ENCODE measurements at places on chromosomes 5 and 9. TPM values are rescaled to one million over a fixed set of nuclear protein-coding genes. Genes with fewer than 3 reads are reported as not detected.
A peak's percentile ranks its signal among the peaks of the same experiment; 100 is the strongest.

The MEIKIN gene
- total RNA-seq, result not detected

The JADE2 gene
- 41.2 TPM for total RNA-seq

The ENC1 gene
- 392 TPM for total RNA-seq

The RETREG1 gene
- total RNA-seq, result 49.7 TPM

The SOX30 gene
- total RNA-seq, result not detected

The NR5A1 gene
- total RNA-seq, result not detected

The TICAM2 gene
- total RNA-seq, result 0.83 TPM

The CTNNA1 gene
- total RNA-seq, result 445 TPM

- peak; percentile 28 for DNase-seq
Measured at GRCh38 chr9:4196886-4197285, 103.0 kb downstream of the GLIS3 start.

GRCh38 chr5:12704955-12705354 is 800.7 kb upstream of the CTNND2 start:
- DNase-seq, result peak; percentile 1

- no peak for DNase-seq
Measured at GRCh38 chr9:27430750-27431535, 93.1 kb upstream of the IFNK start.

DNA sequence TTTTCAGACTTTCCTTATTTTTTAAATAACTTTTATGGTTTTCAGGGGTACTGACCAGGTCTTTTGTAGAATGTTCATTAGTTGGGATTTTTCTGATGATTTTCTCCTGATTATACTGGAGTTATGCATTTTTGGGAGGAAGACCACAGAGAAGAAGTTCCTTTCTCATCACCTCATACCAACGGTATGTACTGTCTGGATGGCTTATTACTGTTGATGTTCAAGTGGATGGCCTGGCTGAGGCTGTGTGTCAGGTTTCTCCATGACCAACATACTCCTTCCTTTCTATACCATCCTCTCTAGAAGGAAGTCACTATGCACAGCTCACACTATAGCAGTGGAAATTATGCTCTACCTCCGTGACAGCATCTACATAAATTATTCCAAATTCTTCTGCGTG is 71.1 kb upstream of the NR3C1 start:
- no peak for DNase-seq

- DNase-seq, result no peak
Measured at GRCh38 chr5:55711507-55712022, 559 bp downstream of the SLC38A9 start.

DNA sequence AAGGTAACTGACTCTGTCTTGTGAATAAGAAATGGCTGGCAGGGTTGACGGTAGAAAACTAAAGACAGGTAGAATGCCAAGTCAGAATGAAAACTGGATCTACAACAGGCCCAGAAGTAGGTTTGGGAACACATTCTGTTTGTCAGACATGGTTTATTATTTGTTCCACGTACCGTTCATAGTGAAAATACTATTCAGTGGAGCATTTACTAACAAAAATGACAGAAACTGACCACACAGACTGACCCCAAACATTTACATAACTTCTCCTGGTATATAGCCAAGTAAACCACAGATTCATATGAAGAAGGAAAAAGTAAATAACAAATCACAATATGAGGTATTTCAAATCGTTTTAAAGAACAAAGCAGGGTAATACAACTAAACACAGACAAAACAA is 73.7 kb downstream of the SLC38A9 start:
- no peak for DNase-seq

GRCh38 chr9:101307524-101308213 is 77.1 kb downstream of the BAAT start:
- DNase-seq, result peak; percentile 74

- DNase-seq, result no peak
Measured at GRCh38 chr9:114388764-114389375, 1.1 kb upstream of the AKNA start.

- peak; percentile 48 for DNase-seq
Measured at GRCh38 chr5:40381016-40381415, 298.7 kb upstream of the PTGER4 start.

DNA sequence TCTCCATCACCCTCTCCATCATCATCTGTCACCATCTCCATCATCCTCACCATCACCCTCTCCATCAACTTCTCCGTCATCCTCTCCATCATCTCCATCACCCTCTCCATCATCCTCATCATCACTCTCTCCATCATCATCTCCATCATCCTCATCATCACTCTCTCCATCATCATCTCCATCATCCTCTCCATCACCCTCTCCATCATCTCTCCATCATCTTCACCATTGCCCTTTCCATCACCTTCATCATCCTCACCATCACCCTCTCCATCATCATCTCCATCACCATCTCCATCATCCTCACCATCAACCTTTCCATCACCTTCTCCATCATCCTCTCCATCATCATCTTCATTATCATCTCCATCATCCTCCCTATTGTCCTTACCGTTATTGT is 565.5 kb upstream of the SGCD start:
- no peak for DNase-seq

GRCh38 chr9:16728137-16728508 is 142.3 kb downstream of the BNC2 start:
- DNase-seq, result no peak

DNA sequence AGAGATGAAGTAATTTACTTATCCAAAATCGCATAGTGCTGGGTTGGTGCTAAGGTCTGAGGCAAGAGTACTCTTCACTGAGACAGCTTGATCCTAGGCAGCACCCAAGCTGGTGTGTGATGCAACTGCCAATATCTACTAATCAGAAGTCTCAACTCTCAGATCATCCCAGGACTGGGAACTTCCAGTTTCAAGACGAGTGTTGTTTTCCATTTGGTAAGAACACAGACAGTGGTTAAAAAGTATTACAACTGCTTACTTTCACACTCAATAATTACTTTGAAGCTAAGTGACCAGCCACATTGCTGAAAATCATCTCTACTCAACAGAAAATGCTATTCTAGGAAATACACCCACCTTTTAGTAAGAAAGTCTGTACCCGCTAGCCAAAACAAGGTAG is 45.3 kb downstream of the FBXW11 start:
- no peak for DNase-seq

GRCh38 chr9:81538890-81539289 is 150.5 kb downstream of the TLE1 start:
- DNase-seq, result no peak

GRCh38 chr9:78871452-78872331 is 574.8 kb downstream of the PSAT1 start:
- DNase-seq, result peak; percentile 88

DNA sequence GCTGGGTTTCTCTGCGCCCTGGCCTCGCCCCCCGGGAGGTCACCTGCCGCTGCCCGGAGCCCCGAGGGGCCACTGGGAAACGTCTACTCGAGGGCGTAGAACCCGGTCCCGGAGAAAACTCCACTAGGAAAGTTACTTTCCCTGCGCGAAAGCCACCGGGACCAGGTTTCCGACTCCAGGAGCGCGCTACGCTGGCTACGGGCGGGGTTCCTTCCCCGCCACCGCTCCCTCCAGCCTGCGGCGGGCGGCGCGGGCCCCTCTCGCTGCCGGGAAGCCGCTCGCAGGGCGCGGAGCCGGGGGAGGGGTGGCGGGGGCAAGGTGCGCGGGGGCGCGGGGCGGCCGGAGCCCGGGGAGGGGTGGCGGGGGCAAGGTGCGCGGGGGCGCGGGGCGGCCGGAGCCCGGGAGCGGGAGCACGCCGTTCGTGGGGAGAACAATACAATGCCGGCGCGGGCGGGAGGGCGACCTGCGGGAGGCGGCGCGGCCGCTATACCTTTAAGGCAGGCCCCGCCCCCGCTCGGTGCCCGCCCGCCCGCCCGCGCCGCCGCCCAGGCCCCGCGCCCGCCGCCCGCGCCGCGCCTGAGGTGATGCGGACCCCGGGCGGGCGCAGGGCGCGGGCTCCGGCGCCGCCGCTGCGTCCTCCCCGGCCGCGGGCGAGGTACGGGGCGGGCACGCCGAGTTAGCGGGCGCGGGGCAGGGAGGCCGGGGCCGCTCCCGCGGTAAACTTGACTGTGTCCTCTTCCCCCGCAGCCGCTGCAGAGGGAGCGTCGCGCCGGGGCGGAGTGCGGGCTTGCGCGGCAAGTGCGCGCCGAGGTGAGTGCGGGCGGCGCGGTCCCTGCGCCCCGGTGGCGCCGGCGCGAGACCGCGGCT is 278.1 kb downstream of the AOPEP start:
- peak; percentile 34 for DNase-seq

DNA sequence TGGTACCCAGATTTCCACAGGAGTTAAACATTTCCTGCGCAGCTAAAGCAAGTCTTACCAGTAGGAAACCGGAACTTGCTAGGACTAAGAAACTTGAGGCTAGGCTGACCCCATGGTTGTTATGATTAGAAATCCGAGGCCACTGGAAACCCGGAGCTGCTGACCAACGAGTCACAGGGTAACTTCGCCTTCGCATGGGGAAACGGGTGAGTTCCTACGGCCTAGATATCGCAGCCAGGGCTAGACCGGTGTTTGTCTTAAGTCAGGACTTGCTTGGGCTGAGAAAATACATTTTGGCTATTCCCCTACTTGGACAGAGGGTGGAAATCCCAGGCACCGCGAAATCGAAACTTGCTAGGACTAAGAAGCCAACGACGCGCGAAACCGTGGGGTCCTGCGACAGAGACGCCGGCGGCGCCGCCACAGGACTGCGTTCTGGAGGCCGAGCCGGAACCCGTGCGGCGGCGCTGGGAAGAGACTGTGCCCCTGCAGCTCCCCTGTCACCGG is 1.6 kb upstream of the ANXA2R start:
- peak; percentile 77 for DNase-seq

- peak; percentile 90 for DNase-seq
Measured at GRCh38 chr9:6007058-6007769, 8.2 kb downstream of the RANBP6 start.

DNA sequence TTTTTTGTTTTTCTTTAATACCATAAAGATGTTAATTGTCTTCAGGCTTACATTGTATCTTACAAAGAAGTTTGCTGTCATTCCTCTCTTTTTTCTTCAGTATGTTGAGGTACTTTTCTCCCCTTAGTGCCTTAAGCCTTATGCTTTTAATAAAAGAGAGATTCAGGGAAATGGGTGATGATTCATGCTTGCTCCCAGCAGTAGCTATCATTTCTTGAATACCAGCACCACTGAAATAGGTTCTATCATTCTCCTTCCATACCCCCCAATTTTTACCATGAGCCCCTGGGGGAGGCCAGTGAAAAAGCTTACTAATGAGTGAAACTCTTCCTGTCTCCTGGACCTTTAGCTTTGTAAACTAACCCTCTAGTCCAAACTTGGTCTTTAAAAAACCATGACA is 165.0 kb downstream of the FBXL7 start:
- no peak for DNase-seq

- DNase-seq, result no peak
Measured at GRCh38 chr9:31078175-31078574, 1306.3 kb upstream of the ACO1 start.

DNA sequence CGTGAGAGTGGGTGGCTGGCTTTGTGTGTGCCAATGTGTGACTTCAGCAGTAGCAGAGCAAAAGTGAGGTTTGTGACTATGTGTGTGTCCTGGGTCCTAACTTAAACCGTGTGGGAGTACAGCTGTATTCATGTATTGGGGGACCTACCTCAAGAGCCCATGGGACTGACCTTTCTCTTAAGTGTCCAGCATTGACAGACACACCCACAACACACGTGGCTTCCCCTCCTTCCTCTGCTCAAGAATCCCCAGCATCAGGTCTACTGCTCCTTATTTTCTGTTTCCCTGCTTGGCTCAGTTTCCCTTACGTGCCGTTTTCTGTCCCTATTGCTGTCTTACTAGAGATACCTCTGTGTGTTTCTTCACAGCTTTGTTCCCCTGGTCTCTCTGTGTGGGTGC is 616 bp downstream of the IL11RA start:
- no peak for DNase-seq

- no peak for DNase-seq
Measured at GRCh38 chr5:39671561-39671961, 246.8 kb upstream of the DAB2 start.

Data from mammary epithelial cell (primary cell).